Stimulated activated CD4-positive, alpha-beta T cell treated with anti-CD3 and anti-CD28 coated beads, Interleukin-2, amount 100 ng/mL, for 4 hours (primary cell): ENCODE measurements at places on chromosomes 5 and 9.

DNA sequence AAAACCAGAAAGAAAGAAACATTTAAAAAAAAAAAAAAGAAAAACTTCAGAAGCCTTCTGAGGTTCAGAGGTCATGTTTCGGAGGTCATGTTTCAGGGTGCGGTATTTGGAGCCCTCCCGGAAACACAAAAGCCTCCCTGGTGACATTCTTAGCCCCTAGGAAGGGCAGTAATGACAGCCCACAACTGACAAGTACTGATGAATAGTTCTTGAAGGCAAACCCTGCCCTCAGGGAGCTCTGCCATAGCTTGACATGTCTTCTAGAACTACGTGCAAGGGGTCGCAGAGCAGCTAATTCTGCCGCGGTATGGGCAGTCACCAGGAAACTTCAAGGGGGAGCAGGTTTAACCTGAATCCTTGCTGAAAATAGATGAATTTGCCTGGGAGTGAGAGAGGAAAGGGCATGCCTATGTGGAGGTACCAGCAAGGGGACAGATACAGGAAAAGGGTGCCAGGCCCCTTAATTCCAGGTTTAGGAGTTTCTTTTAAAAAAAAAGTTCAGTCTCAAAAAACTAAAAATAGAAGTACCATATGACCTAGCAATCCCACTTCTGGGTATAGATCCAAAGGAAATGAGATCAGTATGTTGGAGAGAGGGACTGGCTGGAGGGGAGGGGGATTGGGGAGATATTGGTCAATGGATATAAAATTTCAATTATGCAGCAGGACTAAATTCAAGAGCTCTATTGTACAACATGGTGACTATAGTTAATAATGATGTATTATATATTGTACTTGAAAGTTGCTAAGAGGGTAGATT, 98.4 kb downstream of the C9orf152 start:
- no peak for DNase-seq

GRCh38 chr5:132098151-132098594, 24.6 kb downstream of the CSF2 start:
- no peak for DNase-seq

- DNase-seq, result no peak
These were observed 11.5 kb upstream of the C5orf58 start for GRCh38 chr5:170221327-170221741.

DNA sequence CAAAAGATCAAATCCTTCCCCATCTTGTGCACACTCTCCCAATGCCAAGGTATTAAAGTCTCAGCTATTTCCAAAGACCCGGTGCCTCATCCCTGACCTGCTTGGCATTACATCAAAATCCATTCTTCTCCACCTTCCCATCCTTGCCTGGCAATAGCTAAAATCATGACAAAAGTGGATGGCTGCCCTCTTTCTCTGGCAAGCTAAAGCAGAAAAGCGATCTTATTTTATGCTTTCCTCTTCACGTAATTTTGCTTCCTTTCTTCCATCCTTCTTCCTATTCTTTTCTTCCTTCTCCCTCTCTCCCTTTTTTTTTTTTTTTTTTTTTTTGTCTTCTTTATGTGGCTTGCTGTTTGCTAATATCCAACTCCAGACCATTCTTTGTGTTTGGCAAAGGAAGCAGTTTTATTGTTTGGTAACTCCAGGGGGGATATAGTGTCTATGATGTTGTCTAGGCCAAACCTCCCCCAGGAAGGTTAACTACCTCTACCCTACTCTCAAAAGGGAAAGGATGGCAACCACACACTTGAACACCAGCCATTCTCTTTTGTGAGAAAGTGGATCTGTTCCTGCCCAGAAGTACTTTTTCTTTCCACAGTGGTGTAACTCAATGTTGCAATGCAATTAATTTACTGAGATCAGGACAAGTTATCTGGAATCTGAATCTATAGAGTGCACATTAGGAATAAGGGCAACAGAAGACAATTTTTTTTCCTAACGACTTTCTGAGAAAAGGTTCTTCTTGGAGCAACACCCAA, 120.9 kb upstream of the TMEM161B start:
- no peak for DNase-seq

DNA sequence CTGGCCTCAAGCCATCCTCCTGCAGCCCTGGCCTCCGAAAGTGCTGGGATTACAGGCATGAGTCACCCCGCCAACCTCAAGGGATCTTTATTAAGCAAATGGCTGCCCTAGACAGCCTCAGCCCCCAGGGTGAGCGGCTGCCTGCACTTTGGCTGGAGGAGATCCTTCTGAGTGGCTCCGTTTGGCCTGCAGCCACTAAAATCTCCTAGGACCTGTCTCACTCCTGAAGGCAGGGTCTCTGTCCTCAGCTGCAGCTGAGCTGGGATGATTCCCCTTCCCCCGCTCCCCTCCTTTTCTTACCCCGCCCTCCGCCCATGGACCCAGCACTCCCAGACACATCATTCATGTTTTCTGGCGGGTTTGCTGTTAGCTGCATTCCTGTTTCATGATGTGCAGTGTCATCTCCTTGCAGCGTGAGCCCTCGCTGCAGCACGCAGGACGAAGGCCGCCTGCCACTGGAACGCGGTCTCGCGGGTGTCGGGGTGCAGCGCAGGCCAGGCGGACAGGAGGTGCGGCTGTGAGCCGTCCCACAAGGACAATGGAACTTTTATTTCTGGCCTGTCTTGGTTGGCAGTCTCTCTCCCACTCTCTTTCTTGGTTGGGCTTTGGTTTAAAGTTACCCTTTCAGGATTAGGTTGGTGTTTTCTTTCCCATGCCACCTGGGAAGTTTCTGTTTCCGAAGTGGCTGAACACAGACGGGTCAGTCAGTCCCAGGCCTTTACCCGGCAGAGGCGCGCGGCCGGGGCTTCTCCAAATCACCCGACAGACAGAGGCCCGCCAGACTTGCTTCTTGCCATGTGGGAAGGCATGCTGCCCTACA, 137.1 kb downstream of the FOXD1 start:
- no peak for DNase-seq

DNA sequence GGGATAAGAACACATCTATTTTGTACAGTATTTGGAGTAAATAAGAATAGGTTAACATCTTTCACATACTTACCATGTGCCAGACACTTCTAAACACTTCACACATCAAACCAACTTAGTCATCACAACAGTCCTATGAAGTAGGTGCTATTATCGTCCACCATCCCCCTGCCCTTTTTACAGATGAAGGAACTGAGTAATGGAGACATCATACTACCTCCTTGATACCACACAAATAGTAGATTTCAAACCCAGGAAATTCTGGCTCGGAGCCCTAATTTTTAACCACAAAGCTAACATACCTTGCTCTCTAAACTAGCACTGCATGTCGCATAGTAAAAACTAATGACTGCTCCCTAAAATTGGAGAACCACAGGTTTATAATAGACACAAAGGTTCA, 4.2 kb upstream of the ZNF366 start:
- DNase-seq, result no peak

- no peak for DNase-seq
These were observed 87.6 kb downstream of the FBXO38 start for GRCh38 chr5:148471379-148471778.

DNA sequence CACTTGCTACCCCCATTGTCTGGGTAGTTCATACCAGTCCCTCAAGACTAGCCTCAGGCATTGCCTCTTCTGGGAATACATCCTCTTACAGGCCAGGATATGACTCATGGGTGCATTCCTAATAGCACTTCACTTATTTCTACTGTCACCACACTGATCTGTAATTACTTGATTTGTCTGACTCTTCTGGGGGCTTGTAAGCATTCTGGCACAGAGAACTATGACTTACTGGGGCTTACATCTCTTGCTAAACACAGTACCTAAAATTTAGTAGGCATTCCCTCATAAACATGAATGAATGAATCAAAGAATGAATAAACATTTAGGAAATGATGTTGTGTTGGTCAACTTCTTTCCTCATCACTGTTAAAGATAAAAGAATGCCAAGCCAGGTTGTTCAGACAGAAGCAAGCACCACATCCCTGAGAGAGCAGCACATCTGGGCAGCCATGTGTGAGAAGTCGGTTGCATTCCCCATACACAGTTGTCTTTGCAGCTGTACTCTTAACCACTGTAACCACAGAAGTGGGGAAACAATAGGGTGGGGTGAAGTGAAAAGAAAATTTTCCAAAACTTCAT, 27.6 kb downstream of the IL7R start:
- no peak for DNase-seq

GRCh38 chr5:40841068-40841805, at the start of gene CARD6:
Gene CARD6, plus strand, starts transcription at chr5:40841367. Its CDS starts 16 bp downstream, at chr5:40841383.
- no peak for DNase-seq

DNA sequence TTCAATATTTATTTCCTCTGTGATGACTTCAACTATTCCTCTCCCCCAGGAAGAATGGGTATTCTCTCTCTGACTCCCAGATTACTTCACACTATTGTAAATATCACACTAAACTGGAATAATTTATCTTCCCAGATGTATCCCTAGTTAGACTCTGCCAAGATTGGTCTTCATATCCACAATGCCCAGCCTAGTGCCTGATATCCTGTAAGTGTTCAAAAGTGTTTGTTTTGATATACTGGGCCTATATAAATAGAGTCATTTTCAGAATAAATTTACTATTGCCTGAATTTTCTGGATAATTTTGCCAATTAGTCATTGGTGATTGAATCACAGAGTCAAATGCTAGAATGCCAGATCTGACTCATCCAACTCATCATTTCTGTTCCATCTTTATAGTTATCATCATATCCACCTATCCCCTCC, 143.7 kb upstream of the TNC start:
- no peak for DNase-seq

DNA sequence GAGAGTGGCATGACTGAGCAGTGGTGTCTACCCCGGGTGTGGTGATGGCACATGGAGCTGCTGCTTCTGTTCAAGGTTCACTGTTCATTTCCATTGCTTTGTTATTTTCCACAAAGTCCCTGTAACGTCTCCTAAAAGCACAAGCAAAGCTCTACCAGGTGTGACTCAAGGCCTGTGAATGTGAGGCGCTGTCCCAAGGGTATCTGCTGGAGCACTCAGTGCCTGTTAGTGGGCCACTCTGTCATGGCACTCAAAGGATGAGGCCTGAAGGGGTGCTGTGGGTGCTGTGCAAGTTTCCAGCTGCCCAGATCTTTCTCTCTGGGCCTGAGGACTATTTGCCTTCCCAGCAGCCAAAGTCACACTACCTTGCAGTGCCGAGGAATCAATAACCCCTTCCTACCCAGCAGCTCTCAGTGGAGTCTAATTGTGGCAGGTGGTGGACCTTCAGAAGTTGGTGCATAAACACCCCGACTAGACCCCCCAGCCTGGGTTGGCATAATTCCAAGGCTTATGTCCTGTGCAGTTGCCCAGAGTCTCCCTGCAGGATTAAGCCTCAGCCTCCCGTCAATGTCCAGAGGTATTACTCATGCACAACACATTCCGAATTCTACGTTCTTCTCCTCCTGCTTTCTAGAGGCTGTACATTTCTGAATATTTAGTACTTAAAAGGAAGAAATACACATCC, 17.4 kb upstream of the PTCH1 start:
- no peak for DNase-seq

GRCh38 chr9:110255463-110256379, 586 bp downstream of the TXN start:
- DNase-seq, result no peak

GRCh38 chr9:3698076-3698475, 172.3 kb upstream of the RFX3 start:
- DNase-seq, result no peak

- DNase-seq, result no peak
These were observed 117.4 kb downstream of the SMARCA2 start for GRCh38 chr9:2132484-2133082.
